ENCODE measurements at places on chromosomes 16 and 17.
A peak's percentile ranks its signal among the peaks of the same experiment; 100 is the strongest.

DNA sequence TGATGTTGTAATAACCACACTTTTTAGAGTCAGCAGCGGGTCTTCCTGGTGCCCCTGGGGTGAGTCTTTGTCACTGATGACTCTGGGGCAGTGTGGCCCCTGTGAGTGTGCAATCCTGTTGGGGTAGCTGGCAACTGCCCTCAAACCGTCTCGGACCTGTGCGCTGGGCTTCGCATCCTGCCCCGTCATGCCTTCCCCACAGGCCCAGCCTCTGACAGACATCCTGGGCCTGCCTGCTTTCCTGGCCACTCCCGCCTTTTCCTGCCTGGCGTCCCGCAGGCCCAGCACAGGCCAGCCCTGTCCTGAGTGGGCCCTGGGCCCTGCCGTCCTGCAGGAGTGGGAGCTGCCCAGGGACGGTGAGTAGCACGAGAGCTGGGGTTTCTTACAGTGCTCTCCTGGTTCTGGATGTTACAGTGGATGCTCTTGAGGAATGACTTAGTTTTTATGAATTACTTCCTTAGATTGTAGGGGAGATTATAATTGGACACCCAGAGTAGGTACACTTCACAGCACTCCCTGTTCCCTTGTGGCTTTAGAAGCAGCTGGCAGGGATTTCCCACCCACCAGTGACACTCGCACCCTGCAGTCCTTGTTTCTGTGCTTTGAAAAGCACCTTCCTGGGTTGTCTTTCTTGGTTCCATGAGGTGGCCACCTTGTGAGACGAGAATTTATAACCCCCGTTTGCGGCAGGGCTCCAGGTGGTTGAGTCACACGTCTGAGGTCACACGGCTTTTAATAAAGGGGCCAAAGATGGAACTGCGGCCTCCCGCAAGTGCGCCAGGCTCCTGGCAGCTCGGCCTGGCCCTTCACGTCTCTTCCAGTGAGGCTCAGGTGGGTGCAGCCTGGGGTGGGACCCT, 50.0 kb upstream of the CAPN15 start:
- DNase-seq: no peak

DNA sequence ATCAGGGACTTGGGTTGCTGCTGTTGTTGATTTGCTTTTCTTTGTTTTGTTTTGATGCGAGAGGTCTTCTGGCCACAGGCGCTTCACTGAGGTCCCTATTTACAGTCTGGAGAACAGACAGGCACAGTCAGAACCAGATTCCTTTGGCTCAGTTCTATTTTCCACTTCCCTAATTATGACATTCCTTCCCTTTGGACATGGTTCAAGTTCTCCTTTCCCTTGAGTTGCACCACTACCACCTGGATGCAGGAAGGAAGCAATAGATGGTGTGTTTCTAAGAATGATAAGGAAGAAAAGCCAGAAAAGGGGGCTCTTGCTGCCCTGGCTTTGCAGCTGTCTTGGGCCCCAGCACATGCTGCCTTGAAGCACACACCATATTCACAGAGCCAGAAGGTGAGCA, 160.6 kb downstream of the MAF start:
- no peak for DNase-seq

- no peak for DNase-seq
These were observed 8.2 kb downstream of the STX1B start for GRCh38 chr16:31002250-31002700.

DNA sequence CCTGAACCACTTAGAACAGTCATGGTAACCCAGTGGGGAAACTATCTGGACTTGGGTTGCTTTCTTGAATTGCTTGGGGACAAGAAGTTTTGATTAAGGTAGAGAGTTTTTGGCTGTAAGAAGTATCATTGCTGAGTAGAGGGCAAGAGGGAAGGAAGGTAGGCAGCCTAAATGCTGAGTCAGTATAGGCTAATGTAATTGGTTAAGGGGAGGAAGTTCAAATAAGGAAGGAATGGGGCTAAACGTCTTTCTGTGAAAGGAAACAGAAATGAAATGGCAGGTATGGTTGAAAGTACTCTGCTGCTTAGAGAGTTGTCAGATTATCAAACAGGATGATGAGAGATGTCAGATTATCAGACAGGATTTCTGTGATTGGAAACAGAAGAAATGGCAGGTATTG, 20.3 kb downstream of the KPNB1 start:
- no peak for DNase-seq

GRCh38 chr17:28743243-28744103, at the start of gene TRAF4:
TSS of gene TRAF4 (plus strand) at chr17:28744011. CDS start at chr17:28744113, 102 bp downstream.
- peak; percentile 75 for DNase-seq

DNA sequence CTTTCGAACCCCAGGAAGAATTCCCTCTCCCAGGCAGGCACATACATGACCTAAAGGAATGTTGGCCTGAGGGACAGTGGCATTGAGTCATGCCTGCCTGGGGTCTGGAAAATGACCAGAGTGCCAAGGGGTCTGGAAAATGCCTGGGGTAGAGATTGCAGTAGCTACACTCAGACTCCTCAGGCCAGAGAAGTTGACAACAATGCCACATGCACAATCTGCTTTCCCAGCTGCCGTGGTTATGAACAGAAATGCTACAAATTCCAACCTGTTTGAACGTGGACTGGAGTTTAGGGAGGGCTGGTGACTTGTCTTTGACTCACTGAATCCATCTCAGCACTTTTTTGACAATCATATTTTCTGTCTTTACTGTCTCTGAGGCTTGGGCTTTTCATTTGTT, 250.0 kb downstream of the ABCC12 start:
- DNase-seq: no peak

GRCh38 chr17:17044846-17045561, 2.7 kb downstream of the MPRIP start:
- DNase-seq: no peak
